ENCODE measurements at places on chromosomes 16 and 17.

DNA sequence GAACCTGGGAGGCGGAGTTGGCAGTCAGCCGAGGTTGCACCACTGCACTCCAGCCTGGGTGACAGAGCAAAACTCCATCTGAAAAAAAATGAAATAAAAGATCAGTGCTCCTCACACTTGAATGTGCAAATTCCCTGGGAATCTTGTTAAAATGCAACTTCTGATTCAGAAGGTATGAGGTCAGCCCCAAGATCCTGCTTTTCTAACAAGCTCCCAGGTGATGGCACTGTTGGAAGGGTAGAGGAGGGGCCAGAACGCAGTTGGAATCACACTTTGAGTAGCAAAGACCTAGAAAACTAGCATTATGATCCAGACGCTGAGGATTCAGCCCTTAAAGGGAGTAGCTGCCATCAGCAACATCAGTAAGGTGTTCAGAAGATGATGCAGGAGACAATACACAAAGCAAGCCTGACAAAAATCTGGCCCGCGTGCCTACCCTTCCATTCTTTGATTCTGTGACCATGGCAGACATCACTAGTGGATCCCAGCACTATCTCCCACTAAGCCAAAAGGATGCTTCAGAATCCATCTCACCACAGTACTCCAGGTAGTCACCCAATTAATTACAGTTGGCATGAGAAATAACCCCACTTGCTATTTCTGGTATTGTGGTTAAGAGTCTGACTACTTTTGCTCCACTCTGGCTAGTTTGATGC, 33.1 kb upstream of the MEIOC start:
- no peak for DNase-seq

DNA sequence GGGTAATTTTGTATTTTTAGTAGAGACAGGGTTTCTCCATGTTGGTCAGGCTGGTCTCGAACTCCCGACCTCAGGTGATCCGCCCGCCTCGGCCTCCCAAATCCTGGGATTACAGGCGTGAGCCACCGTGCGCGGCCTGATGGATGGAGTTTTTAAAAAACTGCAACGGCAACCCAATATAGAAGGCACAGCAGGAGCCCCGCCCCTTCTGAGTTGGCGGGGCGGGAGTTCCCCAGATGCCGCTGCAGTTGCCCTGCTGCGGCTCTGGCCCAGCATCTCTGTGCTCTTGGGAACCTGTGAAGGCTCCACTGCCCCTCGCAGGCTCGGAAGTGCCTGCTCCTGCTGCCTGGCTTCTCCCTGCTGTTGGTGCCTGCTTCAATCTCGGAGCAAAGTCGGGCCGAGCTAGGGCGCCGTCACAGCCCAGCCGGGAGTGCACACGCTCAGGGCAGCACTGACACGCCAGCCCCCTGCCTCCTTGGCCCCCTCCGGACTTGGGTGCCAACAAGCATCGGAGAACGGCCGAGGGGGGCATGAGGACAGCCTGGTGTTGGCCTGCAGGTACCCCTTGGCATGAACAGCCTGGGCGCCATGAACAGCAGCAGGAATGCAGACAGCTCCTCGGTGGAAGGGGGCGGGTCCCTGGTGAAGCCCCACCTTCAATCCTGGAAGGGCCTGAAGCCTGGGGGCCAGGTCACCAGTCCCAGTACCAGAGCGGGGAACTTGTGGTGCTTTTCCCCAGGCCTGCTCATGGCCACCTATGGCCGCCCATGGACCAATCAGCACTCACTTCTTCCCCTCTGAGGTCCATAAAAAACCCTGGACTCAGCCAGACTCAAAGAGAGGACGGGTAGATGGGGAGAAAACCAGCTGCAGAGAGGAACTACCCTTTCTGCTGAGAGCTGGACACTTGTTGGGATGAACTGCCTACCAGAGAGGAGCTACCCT, 2.3 kb upstream of the NT5M start:
- DNase-seq: no peak

DNA sequence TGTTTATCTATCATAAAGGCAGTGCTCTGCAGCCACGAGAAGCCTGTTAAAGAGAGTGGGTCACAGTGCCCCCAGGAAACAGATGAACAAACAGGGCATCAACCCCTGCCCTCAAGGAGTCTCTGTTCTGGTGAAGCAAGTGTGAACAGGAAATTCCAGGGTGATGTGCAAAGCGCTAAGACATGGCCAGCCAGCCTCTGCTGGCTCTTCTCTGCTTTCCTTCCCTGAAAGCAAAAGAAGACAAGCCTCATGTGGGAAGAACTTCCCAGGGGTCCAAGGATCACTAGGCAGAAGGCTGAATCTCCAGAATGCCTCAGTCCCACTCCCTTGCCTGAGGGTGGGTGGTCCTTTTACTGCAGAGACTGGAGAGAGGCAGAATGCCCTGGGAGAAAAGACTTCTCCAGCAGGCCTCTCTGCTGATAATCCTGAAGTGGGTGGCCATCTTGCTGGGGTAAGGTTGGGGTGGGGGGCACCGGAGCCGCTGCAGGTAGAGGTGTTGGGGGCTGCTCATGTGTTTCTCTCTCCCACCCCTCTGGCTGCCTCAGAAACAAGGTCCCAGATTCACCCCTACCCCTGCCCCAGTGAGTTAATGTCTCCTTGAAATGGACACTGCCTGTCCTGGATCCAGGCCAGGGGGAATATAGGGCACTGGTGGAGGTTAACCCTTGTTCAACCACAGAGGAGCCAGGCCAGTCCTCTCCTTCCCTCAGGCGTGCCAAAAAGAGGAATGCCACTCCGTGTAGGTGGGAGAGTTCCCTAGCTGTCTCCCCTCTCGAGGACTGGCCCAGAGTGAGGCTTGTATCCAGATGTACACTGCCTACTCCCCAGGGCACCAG, 2.4 kb downstream of the ANKRD13B start:
- no peak for DNase-seq

DNA sequence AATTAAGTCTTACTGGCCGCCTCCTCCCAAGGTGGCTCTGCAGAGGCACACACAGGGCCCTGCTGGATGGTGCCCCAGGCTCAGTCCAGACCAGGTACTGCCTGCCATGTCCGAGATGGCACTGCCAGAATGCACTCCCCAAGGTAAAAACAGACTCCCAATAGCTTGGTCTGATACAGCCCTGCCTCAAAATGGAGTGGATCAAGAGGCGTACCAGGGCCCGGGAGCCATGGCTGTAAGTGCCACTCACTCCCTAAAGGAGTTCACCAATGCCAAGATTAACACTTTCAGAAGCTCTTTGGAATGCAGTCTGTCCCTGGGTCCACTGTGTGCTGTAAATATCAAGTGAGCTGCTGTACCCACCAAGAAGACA, 576 bp upstream of the MYO18A start:
- DNase-seq: no peak

DNA sequence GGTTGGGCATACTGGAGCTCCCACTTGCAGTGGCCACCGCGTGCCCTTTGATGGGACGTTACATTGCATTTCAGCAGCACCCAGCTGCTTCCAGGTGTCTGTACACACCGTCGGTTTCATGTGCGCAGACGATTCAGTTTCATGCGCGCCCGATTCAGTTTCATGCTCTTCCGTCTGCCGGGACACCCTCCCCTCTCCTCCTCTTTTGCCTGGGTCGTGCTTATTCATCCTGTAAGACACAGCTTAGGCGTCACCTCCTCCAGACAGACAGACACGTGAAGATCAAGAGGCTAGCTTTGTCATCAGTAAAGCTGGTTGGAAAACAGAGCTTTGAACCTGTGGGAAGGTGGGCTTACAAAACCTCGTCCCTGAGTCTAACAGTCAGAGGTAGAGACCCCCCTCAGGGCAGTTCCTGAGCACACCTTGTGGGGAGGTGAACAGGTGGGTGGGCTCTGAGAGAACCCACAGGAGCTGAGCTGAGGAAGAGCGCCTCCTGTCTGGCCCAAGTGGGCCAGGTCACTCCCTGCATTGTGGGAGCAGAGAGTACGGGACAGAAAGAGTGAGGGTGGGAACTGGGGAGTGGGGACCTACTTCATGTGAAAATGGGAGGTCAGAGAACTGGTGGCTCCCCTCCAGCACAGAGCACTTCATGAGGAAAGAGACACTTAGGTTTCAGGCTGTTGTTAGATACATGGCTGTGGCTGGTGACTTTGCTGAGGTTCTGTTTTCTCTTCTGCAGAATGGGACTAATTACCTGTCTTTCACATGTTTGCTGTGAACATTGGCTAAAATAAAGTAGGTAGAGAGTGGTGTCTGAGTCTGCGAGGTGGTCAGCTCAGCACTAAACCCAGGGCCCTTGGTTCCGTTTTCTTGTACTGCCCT, 122.1 kb downstream of the SNX29 start:
- no peak for DNase-seq

DNA sequence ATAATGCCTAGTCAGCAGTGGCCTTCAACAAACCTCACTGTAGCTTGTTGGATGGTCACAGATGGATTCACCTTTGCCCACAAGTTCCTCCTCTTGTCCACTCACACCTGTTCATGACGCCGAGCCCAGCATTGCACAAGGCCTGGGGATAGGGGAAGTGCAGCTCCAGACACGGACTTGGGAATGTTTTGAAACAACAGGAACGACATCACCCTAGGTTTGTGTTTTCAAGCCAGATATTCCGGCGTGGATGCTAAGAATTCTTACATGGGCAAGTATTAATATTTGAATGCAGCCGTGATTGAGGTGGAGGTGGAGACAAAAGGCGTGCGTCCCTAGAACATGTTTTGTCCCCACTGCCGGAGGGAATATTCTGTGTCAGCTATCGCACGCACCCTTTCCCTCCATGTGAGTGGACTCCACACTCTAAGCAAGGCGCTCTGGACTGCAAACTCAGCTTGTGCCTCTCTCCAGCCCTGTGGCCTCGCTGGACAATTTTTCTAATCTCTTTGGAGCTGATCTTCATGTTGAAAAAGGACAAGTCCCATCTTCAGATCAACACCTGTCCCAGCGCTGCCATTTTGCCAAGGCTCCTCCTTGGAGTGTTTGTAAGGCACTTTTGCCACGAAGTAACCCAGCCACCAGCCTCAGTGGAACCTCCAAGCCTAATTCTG, 2.0 kb upstream of the BANP start:
- DNase-seq: no peak

DNA sequence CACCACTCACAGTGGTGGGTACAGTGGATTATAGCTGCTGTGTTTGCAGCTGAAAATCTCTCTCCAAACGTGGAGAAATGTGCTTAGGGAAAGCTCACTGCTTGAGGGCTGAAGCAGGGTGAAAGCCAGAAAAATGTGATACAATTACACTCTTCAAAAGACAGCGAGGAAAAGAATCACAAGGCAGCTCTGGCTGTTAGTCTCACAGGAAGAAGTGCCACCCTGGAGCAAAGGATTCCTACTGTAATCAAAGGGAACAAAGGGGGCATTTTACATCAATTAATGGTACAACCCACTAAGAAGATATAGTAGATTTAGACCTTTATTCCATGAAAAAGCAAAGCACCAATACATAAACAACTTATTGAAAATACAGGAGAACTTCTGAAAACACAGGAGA, 48.1 kb upstream of the IRX5 start:
- no peak for DNase-seq

Data from NCI-H1436 (cell line).